DMS79 (cell line): ENCODE measurements at places on chromosomes 16 and 17.

DNA sequence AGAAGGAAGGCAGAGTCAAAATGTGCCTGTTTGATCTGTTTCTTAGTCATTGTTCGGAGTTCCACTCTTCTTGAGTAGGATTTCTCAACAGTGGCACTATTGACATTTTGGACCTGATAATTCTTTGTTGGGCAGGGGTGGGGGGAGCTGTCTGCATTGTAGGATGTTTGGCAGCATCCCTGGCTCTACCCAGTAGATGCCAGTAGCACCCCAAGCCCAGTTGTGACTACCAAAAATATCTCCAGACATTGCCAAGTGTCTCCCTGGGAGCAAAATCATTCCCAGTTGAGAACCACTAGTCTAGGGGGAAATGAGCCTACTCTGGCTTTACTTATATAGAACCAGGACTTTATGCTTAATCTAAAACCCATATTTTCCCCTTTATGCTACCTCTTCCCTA is 1.1 kb upstream of the GFOD2 start:
- DNase-seq, result no peak

- no peak for DNase-seq
These were observed 106.3 kb downstream of the CDH11 start for GRCh38 chr16:65015599-65015998.

DNA sequence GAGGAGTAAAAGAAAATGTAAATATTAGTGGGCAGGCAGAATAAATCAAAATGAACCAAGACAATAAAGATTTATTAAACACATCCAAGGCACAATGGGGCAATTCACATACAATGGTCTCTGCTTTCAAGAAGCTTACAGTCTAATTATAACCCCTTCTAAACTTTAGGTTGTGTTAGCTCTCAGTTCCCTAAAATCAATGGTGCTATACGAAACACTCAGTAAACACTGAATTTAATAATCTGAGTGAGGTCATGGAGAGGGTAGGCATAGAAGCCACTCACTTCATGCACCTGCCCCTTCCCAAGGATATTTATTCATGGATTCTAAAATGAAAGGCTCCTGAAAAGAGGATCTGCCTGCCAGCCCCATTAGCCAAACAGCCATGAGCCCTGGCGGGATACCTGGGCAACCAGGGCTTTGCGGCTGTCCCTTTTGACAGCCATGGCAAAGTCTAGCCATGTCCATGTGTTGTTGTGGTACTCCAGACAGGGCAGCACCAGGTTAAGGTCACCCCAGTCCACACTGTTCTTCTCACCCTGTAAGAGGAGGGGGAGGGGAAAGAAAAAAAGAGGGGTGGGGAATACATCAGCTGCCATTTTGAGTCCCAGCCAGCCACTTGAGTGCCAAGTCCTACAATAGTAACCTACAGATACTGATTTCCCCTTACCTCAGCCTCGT is 1.4 kb upstream of the RSKR start:
- no peak for DNase-seq

- DNase-seq, result no peak
These were observed 6.6 kb downstream of the VAT1 start for GRCh38 chr17:43015579-43015978.
